CD4-positive, alpha-beta T cell treated with Interleukin-21 for 1 hour (primary cell): ENCODE measurements at places on chromosomes 5 and 9.

- DNase-seq, result no peak
These were observed 428.7 kb downstream of the GABRG2 start for GRCh38 chr5:162496100-162496808.

DNA sequence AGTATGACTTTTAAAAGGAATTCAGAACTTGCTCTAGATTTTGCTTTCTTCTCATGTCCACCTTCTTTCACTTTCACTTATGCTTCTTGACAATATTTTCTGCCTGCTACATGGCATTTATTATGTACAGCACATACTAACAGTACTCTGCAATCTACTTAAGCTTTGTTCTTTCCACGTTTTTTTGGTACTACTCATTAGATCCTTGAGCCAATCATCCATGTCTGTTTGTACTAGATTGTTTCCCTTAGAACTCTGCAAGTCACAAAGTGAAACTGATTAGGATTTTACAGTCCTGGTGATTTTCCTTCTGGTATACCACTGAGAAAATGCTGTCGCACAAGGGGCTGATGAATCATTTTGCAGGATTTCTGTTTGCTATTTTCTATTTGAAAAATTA, 78.3 kb downstream of the PARP8 start:
- DNase-seq, result peak; percentile 35

DNA sequence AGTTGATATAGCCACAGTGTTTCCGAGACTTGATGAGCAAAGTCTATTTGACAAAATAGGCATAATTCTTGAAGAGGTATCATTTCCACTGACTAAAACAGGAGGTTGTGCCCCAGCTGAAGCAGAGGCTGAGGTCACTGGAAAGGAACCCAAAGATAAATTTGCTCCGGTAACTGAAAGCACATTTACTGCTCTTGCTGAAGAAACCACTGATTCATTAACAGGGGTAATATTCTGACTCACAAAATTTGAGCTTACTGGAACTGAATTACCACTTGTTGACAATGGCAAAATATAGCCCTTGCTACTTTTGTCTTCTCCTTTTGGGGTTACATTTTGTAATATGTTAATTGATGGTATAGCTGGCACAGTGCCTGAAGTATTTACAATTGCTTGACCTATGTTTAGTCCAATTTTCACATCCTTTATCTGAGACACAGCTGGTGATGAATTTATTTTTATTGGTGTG, 30.2 kb downstream of the MLANA start:
- no peak for DNase-seq

DNA sequence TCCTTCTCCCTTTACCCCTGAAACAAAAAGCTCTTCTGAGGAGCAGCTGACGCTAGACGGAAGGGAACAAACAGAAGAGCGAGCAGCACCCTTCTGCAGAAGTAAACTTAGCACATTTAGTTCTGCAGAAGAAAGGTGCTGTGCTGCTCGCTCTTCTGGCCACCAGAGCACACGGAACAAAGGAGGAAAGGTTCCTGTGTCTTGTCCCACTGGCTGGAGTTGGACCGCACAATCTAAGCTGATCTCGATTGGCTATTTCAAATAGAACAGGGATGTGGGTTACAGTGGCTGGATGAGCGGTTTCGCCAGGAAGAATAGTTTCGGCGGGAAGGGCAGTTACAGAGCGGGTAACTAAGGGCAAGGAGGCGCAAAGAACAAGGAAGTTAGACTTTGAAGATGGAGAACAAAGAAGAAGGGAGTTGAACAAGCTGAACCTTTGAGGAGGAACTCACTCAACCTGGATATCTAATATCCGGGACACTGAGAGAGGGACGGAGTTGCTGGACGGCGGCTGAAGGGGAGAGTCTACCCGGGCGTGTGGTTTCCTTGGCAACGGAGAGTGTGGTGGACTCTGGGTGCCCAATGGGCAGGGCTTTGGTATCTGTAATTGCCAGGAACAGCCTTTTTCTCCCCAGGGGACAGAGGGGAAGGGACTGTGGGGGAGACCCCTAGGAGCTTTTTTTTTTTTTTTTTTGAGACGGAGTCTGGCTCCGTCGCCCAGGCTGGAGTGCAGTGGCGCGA, 7.1 kb downstream of the GTF3C5 start:
- DNase-seq, result no peak

- DNase-seq, result no peak
These were observed 115.6 kb downstream of the SNCAIP start for GRCh38 chr5:122427621-122428020.

DNA sequence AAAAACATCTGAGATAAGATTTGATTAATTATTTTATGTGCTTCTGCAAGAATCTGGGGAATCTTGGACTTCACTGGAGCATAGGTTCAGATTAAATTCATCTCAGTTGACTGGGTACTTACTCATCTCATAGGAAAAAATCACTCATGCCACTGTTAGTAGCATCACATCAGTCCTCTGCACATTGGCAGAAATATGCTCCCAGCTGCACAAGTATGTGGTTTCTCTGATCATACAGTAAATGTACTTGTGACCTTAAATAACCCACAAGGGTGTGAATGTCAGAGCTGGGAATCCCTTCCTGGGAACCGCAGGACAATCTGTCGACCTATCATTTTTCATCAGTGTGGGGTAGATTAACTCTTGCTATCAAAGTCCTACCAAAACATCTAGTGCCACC, 203.7 kb upstream of the SLC24A2 start:
- DNase-seq, result no peak

GRCh38 chr5:58341476-58341875, 118.4 kb downstream of the PLK2 start:
- DNase-seq, result no peak

DNA sequence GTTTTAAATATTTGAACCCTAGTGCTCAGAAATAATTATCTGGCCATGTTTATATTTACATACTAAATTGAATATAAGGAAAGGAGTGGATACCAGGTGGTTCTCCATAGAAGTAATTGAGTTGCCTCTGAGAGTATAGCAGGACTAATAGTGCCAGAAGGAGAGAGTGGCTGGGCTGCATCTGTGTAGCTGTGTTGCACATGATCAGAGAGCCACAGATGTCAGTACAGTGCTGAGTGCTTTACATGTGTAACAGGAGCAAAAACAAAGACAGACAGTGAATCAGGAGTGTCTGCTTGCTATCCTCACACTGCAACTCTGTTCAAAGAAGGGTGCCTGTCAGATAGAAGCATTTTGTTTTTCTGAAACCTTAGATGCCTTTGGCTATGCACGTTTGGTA, 353.9 kb upstream of the PAPPA start:
- no peak for DNase-seq

DNA sequence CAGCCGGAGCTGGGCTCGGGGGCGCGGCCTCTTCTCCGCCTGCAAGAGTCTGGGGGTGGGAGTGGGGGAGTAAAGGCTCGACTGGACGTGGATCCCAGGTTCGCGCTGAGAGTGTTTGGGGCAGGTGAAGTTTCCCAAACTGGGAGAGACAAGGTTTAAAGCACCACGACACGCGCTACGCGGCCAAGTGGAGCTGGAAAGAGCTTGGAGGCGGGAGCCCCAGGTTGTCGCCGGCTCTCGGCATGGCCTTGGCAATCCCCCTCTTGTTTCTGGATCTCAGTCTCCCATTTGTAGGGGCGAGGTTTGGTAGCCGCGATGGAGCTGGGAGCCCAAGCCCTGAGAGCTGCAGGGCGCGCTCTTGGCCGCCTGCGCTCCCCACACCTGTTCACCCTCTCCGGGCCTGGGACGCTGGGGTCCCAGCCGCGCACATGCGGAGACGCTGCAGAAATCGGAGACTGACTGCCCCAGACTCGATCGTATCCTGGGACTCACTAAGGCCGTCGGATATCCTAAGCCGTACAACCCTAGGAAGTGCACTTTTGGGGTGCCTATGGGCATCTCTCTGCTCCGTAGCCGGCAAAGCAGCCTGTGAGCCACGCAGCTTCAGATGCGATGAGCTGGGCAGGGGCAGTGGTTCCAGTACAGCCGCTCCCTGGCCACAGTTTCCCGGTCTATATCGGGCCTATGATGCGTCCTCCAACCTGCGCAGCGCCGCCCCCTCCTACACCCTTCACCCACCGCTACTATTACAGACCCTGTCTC, 937 bp downstream of the TMOD1 start:
- DNase-seq, result no peak

DNA sequence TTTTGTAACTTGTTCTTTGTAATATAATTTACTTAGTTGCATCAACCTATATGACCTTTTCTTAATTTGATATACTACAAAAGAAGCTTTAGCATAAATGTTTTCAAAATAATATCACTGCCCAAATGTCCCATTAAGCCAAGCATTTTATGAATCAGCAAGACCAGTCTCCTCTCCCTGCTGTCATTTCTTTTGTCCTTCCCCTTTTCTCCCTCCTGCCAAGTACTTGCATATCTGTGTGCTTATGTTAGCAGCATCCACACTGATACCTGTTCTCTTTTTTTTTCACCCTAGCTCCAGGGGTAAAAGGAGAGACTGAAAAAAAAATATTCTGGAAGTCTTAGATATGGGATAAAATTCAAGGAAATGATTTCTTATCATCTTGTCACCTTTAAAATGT, 69.7 kb downstream of the ZSWIM6 start:
- DNase-seq, result no peak

DNA sequence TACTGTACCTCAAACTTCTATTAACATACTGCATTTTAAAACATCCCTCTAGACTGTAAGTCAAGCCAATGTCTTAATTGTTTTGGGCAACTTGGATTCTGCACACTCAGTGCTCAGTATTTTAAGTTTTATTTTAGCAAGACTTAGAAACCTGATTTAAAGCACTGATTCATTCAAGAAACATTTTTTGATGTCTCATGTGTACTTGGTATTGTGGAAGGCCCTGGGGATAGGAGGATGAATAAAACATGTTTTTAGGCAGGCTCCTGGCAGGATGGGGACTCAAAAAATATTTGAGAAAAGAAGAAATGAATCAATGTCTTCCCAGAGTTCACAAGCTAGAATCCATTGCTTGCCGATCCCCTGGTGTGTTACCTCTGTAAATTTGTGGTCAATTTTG, 334.0 kb upstream of the PUM3 start:
- DNase-seq, result no peak

DNA sequence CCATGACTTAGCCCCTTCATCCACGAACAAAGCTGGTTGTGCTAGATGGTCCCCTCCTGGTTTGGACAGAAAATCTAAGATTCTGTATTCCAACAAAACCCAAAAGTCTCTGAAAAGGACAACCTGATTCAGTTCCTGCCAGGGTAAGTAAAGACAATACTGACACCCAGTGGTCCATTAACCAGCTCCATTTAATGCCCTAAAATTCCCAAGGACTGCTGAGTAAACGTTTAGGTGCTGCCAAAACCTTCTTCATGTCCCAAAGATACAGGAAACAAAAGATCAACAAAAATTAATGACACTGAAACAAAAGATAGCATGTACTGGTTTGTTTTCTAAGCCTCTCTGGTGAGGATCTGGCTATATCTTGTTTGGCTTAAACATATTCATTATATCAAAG, 25.3 kb upstream of the PPP1R2B start:
- DNase-seq, result no peak

DNA sequence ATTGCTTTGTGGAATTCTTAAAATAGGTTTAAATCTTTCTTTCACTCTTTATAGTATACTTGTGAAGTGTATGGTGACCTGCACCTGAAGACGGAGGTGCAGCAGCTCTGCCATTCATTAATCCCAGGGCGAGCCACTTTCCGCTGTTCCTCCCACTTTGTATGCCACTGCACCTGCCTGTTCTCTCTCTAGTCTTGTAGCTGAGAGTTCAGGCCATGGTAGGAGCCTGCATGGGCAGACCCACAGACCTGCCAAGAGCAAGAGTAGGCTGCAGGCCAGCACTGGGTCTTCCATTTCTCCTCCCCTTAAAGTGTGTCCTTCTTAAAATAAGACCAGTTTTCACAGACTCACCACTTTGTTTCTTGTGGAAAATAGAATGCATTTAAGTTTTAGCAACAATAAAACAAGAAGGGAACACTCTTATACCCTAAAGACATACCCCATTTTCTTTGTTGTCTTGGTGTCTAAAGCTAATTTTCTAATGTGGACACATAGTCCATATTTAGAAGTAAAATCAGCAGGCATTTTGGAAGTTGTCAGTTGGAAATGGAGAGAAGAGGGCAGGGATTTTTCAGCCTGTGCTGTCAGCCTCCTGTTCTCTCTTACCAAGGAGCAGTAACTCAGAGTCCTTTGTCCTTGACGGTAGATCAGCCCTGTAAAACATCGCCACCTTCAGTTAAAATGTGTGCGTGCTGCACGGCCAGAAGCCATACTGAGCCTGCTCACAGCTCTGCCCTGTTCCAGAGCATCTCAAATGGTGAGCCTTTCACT, 103.2 kb downstream of the SNCAIP start:
- no peak for DNase-seq

- DNase-seq, result peak; percentile 78
These were observed 8.7 kb downstream of the CCL21 start for GRCh38 chr9:34701023-34701768.

GRCh38 chr5:103021314-103021713, 98.6 kb downstream of the GIN1 start:
- no peak for DNase-seq

- DNase-seq, result no peak
These were observed 129.1 kb downstream of the PDZD2 start for GRCh38 chr5:31768046-31768445.

GRCh38 chr9:133207021-133207531, 2.0 kb downstream of the OBP2B start:
- no peak for DNase-seq

DNA sequence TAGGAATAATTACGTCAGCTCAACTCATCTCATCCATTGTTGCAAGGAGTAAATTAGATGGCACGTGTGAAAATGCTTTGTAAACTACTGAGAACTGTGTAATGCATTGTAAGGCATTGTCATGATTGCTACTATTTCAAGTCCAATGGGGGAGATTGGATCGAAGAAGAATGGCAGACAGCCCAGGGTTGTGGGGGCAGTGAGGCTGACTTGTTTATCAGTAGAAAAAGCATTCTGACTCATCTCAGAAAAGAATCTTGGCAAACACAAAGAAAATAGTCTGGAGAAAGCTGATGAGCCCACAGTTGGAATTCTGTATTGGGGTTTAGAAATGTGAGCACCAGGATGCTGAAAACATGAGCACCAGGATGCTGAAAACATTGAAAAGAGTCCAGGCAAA, 28.0 kb upstream of the DAP start:
- DNase-seq, result no peak

GRCh38 chr5:178404987-178405386, 172.4 kb upstream of the PHYKPL start:
- DNase-seq, result no peak

GRCh38 chr5:88691230-88691582, 191.8 kb downstream of the MEF2C start:
- DNase-seq, result no peak

DNA sequence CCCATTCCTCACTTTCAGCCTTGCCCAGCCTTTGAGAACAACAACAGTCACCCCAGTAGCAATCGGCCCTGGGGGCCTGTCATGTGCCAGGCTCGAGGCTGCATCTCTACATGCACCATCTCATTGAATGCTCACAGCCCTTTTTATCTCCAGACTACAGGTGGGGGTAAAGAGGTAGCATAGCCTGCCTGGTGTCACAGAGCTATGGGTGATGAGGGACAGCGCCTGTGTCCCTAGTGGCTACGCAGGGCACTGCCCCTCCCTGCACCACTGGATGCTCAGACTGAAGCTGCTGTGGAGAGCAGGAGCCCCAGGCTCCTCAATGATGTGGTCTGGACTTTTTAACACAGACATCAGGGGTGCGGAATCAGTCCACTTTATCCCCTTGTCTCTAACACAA, 2.8 kb downstream of the CAMK2A start:
- DNase-seq, result no peak
